ENCODE measurements at places on chromosomes 3 and 15.

DNA sequence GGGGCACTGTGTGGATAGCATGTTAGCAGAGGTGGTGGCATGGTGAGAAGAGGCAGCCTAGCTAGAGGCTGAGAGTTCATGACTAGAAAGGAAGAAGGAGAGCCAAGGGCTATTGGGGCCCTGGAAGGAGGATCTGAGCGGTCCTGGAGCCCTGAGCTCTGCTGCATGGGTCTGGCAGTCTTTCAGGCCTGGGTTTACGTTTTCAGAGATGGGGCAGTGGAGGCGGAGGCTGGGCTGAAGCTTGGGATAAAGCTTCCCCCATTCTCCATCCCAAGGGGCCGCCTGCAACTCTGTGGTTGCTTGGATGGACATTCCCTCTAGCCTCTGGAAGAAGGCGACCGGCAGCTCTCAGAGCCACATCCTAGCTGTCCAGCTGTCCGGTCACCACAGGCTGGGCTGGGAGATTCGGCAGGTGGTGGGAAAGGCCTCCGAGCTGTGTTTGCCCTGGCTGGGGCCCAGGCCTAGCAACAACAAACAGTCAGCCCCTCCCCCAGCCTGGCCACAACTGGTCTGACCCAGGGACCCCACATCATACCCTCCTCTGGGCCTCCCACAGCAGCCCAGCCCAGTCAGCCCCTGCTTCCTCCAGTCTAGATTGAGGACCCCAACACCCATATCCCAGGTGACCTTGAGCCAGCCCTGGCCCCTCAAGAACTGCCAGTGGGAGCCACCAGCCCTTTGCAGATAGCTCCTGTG, 1.8 kb upstream of the SLC38A3 start:
- DNase-seq: no peak

DNA sequence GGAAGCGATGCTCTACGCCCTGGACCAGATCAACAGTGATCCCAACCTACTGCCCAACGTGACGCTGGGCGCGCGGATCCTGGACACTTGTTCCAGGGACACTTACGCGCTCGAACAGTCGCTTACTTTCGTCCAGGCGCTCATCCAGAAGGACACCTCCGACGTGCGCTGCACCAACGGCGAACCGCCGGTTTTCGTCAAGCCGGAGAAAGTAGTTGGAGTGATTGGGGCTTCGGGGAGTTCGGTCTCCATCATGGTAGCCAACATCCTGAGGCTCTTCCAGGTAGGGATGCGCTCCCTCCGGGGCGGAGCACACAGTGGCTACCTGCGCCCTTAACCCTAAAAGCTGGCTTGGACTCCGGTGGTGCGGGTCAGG, 698 bp downstream of the GRM7 start:
- no peak for DNase-seq

DNA sequence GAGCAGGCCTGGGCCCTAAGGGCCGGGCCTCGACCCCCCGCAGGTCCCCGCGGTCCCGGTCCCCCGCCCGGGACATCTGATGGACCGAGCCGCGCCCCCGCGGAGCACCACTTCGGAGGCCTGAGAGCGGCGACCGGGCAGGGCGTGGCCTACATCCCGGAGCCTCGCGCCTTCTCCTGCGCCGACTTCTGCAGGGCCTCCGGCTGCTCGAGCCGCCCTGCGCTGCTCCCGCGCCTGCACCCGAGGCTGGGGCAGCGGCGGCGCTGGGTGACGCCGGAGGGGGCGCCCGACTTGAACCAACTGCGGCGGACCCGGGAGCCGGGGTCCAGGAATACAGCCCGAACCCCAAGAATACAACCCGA, 14.9 kb upstream of the GP9 start:
- no peak for DNase-seq

- no peak for DNase-seq
These were observed 176.6 kb upstream of the TRIM42 start for GRCh38 chr3:140501061-140501769.

DNA sequence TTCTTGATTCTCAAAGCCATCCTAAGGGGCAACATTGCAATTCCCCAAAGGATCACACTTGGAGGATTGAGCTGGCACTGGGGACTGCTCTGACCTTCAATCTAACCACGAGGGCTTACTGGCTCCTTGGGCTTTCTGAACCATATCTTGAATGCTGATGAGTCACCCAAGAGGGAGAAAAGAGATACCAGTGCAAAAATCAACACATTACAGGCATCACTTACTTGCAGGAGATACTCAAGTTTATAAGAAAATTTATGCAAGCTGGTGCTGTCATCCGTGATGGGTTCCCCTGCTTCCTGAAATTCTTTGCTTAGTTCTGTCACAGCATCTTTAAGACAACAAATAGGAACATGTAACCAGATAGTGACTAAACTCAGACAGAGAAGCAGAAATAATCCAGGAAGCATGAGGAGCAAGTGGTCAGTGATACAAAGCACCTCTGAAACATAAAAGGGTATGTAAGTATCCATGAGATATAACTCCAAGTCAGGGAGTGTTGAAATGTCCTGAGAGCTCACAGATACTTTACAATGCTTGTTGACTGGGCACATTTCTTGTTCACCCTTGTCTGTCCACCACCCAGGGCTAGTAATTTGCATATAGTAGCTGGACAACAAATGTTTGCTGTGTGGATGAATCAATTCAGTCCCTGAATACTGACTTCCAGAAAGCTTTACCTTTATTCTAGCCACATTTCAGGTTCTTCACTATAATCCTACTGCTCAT, 14.1 kb downstream of the FYCO1 start:
- DNase-seq: no peak

- DNase-seq: no peak
These were observed 129.1 kb upstream of the MEF2A start for GRCh38 chr15:99436542-99437314.

DNA sequence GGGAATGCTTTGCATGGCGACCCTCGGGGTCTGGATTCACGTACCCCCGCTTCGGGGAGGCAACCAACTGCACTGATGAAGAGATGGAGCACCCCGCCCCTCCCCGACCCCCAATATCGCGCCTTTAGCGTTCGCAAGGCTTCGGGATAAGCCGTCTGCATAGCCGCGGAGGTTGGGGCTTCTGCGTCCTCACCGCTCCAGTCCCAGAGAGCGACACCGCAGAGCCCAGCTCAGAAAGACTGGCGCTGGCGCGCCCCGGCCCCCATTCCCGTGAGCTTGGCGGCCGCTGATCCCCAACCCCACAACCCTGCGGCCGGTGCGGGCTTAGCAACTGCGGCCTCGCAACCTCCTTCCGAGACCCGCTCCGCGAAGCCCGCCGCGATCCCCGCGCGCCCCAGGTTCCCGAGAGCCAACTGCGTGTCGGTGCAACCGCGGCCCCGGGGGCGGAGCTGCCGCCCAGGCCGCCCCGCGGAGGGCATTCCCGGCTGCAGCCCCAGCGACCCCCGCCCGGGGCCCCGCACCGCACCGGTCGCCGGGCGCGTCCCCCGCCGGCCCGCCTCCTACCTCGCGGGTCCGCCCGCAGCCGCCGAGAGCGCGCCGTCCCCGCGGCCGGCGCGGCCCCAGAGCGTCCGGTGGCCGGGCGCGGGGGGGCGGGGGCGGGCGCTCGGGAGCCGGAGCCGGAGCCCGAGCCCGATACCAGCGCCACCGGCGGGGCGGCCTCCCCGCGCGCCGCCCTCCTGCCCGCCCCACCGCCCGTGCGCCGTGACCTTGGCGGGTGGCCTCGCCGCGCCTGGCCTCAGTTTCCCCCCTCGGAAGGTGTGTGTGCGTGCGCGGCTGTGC, 79.5 kb downstream of the IQSEC1 start:
- no peak for DNase-seq

DNA sequence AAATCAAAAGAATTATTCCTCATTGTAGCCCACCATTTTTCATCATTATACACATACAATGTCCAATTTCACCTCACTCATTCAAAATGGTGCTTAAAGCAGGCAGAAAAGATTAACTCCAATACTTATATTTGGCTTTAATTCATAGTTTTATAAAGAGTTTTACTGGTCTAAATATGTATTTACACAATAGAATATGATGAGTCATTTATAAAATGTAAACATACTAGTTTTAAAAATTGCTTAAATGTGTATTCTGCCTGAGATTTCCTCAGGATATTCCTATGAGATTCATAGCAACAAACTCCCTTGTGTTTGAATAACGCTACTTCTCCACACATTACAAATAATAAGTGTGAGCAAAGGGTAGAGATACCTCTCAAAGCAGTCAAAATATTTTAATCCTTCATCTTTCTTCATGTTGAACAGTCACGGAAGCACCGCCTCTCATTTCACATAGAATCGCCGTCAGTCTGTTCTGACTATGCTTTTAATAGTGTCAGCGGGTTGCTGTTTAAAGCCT, 75.7 kb upstream of the GBE1 start:
- DNase-seq: no peak

Measured in thoracic aorta (tissue), 2 donors.